Aorta (tissue), 5 donors: ENCODE measurements at places on chromosomes 6 and 20. TPM values are rescaled to one million over a fixed set of nuclear protein-coding genes. Genes with fewer than 3 reads are reported as not detected.

The TRIM40 gene
- total RNA-seq = not detected

GRCh38 chr6:12621754-12622153, 94.8 kb upstream of the PHACTR1 start:
- no peak for DNase-seq

DNA sequence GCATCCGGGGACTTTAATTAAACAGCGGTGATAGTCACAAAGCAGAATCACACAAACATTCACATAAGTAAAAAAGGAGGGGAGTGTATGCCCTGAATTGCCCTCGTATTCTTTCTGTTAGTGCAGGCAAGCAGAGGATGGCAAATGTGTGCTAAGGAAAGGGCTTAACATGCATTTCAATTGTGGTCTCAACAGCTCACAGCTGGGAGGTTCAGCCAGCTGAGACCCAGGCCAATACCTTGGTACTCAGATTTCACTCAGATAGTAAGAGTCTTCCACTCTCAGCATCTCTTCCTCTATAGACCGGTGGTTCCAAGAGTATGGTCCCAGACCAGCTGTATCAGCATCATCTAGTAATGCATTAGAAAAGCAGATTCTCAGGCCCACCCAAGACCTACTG, 215.1 kb downstream of the PHACTR1 start:
- DNase-seq = no peak

DNA sequence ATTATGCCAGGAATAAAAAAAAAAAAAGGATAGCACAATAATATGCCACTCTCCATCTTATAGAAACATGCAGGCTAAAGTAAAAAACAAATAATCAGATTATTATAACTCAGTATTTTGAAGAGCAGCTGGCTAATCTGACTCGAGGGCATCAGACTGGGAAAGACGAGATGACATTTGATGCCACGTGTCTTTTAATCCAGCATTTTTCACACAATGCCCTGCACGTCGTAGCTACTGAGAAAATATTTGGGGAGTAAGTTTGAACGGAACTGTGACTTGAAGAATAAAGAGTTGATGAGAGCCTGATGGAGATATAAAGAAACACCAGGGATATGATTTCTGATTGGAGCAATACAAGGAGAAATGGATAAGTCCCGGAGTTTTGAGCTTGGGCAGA, 237.7 kb downstream of the ARID1B start:
- DNase-seq = no peak

- DNase-seq = no peak
Observed at GRCh38 chr20:37534401-37535157, 6.9 kb upstream of the BLCAP start.
